ENCODE measurements at places on chromosomes 6 and 20.

GRCh38 chr6:3023663-3024483, 24.2 kb downstream of the NQO2 start:
- peak; percentile 91 for DNase-seq

- DNase-seq, result no peak
These were observed 172.2 kb upstream of the THBS2 start for GRCh38 chr6:169425628-169426370.

- DNase-seq, result no peak
These were observed 74.4 kb downstream of the DOK5 start for GRCh38 chr20:54549658-54550326.

- no peak for DNase-seq
These were observed 2.7 kb downstream of the BCAS1 start for GRCh38 chr20:54067606-54068174.

GRCh38 chr6:150332939-150333584, 35.8 kb upstream of the IYD start:
- no peak for DNase-seq

DNA sequence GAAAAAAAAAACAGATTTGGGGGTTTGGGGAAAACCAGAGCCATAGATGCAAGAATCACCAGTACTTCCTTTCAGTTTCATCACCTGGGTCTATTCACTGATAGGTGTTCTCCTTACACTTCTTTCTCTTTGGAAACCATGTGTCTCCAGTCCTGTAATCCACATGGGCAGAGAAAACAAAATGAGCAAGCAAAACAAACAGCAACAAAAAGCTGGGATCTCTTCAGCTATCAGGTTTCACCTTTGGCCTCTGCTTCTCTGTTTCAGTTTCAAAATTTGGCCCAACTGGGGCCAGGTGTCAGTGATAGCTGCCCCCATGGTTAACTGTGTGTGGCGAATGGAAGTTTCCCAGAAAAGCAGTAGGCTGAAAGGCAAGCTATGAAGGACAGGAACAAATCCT, 220.0 kb upstream of the THBS2 start:
- no peak for DNase-seq

DNA sequence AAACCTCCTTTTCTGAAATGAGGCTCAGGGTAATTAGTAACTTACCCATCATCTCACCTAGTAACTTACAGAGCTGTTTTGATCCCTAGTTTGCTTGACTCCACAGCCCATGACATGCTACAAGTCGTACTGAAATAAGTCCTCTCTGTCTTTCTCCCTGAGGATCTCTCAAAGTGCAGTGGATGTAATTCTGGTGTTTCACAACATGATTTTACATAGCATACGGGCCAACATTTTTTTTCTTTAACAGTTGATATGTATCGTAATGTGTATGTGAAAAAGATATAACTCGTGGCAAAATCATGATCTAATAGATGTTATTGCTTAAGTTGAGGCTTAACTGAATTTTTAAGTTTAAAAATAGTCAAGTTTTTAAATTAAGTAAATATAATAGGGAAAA, 45.0 kb downstream of the TSHZ2 start:
- no peak for DNase-seq

GRCh38 chr6:158789115-158789917, 29.9 kb downstream of the EZR start:
- peak; percentile 26 for DNase-seq

GRCh38 chr6:71489736-71490135, 201.1 kb downstream of the OGFRL1 start:
- DNase-seq, result no peak

DNA sequence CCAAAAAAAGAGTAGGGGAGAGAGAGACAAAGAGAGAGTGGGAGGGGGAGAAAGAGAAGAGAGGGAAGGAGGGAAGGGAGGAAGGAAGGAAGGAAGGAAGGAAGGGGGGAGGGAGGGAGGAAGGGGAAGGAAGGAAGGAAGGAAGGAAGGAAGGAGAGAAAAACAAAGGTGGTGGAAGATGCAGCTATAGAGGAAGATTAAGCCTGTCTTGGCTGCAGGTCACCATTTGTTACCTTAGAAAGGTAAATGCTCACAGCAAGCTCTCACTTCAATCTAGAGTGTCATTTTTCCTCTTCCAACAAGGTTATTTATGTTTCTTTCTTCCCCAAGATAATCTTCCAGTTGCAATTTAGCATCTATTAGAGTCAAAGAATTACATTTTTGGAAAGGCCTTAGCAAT, 284.0 kb downstream of the PHACTR1 start:
- DNase-seq, result no peak

- DNase-seq, result no peak
These were observed 38.1 kb downstream of the SMAP1 start for GRCh38 chr6:70705772-70706171.

GRCh38 chr6:80020381-80021120, 16.1 kb downstream of the TTK start:
- no peak for DNase-seq

GRCh38 chr20:2697768-2698167, 5.2 kb downstream of the EBF4 start:
- no peak for DNase-seq

DNA sequence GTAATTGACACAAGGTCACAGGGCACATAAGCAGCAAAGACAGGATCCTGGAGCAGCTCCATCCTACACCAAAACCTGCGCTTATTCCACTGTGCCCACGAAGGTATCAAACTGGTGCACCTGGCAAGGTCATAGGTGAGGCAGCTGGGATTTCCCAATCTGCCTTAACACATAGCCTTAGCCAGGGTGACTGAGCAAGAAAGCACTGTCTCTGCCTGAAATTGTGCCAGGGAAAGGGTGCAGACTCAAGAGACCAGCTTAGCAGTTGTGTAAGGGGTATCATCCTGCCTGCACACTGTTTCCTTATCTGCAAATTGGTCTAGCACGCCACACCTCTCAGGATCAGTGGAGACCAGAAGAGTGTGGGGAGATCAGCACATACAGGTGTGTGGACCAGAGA, 82.8 kb downstream of the MAFB start:
- no peak for DNase-seq

GRCh38 chr6:21808551-21809242, 215.1 kb downstream of the SOX4 start:
- DNase-seq, result no peak

DNA sequence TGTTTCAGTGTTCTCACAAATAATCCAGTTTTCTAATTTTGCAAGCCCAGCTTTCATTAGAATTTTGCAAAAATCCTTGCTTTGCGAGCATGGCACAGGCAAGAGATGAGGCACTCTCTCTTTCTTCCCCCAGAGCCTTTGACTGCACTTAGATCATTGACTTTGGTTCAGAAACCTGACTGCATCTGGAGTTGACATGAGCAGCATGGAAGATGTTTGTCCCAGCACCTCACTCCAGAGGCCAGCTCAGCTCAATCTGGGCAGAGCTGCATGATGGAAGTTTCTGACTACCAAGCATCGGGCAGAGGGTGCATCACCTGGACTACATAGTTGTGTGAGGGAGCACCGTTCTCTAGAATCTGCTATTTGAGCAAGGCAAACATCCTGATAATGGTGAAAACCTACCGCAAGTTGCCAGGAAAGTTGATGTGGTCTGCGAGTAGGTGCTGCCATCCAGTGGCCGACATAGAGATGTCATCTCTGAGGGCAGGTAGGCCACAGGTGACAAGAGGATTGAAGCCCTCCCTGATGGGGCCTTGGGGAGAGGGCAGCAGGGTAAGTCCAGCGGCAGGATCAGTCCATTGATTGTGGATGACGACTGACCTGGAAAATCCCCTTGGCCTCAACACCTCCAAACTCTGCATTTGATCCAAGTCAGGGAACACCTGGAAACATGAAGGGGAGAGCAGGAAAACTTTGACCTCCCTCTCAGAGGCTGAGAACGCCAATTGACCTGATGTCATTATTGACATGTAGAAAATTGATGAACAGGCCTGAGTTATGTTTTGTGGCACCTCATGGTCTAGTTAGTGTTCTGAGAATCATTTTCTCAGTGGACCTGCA, 3.8 kb upstream of the LPA start:
- DNase-seq, result peak; percentile 11

DNA sequence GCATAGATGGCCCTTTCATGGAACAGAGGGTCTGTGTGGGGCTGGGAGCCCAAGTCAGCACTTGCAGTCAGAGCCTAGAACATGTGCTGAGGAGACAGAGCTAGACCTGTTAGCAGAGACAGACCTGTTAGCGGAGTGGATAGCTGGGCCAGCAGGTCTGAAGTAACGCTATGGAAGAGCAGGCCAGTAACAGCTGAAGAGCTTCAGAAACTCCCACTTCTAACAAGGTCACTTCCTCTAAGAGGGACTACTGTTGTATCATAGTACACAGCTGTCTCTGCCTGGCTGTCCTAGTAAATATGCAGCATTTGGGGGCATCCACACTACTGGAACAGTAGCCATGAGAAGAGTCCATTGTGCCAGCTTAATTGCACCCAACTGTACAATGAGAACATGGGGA, 41.2 kb upstream of the POLR1H start:
- DNase-seq, result no peak

DNA sequence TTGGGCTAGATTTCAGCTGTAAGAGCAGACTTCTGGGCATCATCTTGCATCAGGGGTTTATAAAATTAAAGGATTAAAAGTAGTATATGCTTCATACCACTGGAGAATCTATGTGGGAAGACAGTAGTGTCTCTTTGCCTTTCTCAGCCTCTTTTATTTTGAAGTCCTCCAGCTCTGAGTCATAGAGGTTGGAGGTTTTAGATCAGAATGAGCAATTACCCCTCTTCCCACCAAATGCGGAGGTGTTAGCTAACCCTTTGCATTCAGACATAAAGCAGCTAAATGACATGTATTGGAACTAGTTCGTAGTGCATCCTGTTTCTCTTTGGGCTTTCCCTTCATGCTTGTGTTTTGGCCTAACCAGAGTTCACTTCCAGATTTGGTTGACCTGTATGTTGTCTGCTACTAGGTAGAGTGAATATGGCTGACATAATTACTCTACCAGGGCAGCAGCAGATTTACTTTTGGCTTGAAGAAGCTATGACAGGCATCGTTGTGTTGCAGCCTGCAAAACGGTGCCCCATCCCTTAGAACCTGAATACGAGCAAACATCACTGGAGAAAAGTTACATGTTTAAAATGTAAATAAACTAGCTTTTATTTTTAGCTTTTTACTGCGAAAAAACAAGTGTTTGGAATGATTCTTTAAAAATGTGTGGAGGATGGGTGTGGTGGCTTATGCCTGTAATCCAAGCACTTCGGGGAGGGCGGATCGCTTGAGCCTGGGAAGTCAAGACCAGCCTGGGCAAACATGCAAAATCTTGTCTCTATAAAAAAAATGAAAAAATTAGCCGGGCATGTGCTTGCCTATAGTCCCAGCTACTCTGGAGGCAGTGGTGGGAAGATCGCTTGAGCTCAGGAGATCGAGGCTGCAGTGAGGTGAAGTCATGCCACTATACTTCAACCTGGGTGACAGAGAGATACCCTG, 82.2 kb downstream of the MYO6 start:
- DNase-seq, result no peak

Measured in stimulated activated naive CD4-positive, alpha-beta T cell treated with Interleukin-2 at 50 U/mL for 16 hours (primary cell).